ENCODE measurements at places on chromosomes 5 and 9.
A peak's percentile ranks its signal among the peaks of the same experiment; 100 is the strongest.

- DNase-seq = no peak
Measured at GRCh38 chr9:111375817-111376564, 46.0 kb upstream of the OR2K2 start.

- DNase-seq = no peak
Measured at GRCh38 chr9:36992501-36993316, 41.4 kb downstream of the PAX5 start.

GRCh38 chr9:76419782-76420380 lies 25.7 kb upstream of the RFK start:
- DNase-seq = peak; percentile 72

DNA sequence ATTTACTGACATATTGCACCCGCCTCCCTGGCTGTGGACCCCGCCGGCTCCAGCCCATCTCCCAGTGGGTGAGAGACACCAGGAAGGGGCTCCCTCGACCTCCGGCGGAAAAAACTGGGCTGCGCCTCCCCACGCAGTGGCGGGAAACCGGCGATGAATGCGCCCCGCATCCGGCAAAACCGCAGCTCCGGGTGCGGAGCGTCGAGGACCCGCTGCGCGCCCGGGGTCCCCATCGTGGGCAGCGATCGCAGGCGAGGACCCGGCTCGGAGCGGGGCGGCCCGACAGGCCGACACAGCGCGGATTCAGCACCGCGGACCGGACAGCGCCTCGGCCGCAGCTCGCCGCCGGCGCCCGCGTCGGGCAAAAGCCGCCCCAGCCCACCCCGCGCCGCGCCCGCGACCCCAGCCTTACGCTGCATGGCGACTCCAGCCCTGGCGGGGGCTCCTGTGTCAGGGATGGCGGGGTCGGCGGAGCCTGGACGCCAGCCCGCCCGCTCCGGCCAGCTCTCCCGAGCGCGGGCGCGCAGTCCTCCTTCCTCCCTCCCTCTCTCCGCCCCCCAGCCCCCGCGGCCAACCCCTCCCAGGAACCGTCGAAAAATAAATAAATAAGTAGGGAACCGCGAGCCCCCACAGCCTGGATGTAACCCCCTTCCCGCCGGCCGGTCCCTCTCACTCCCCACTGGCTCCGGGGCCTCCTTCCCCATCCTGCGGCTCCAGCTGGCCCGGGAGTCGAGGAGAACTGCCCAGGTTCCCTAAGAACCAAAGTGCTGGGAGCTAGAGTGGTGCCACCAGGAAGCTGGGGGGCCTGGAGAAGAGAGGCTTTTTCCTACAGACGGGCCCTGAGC lies 3.1 kb downstream of the LHX3 start:
- no peak for DNase-seq

GRCh38 chr9:69028754-69029153 lies 6.8 kb upstream of the FXN start:
- DNase-seq = no peak

DNA sequence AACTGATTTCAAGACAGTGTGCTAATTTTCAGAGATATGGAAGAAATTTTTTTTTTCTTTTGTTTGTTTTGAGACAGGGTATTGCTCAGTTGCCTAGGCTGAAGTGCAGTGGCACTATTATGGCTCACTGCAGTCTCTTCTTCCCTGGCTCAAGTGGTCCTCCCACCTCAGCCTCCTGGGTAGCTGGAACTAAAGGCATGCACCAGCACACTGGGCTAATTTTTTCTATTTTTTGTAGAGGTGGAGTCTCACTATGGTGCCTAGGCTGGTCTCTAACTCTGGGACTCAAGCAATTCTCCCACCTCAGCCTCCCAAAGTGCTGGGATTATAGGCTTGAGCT lies 9.9 kb upstream of the TEX48 start:
- DNase-seq = no peak

DNA sequence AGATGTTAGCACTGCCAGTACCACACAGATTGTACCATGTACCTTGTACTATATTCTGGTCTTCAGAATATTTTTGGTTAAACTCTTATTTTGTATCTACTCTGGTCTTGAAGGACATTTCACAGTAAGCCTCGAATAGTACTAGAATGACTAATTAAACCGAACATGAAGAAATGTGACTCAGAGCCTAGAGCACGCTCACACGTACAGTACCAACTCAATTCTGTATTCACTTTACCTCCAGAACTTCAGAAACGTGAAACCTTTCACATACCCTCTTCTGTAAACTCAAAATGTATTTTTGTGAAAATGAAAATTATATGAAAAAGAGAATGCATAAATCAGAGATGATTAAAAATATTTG lies 112.8 kb downstream of the MVB12B start:
- DNase-seq = no peak

GRCh38 chr5:169168280-169168679 lies 132.7 kb downstream of the SLIT3 start:
- no peak for DNase-seq
